ENCODE measurements at places on chromosomes 12 and 14. TPM values are rescaled to one million over a fixed set of nuclear protein-coding genes. Genes with fewer than 3 reads are reported as not detected.

- DNase-seq = no peak
Observed at GRCh38 chr14:88005978-88006851, 1.3 kb downstream of the GPR65 start.

GRCh38 chr14:27484633-27485032 lies 886.8 kb upstream of the NOVA1 start:
- no peak for DNase-seq

DNA sequence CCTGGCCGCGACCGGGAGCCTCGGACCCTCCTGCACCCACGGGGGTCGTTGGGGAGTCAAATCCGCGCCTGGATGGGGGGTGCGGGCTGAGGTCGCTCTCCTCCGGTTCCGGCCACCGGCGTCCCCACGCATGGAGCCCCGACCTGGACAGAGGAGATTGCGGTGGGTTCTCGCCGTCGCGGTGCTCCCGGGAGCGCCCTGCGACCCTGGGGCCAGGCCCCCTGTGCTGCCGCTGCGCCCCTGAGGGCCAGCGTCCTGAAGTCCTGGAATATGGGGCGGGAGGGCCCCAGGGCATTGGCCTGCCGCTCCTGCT lies 345 bp downstream of the ASPG start:
- no peak for DNase-seq

DNA sequence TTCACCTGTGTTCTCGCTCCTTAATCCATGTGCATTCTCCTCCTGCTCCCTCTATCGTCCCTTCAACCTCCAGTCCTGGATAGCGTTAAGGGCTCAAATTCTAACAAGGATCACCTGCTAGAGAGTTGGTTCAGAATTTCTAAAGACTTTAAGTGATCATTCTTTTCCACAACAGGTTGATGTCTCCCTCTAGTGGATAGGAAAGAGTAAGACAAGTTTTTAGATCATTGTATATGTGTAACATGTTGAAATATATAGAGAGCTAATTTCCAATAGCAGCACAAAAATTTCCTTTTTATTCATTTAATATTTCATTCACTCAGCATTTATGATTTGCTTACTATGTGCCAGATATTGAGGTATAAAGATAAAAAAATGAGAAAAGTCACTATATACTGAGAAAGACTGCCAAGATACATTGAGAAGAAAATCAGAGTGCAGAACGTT lies 9.3 kb upstream of the ESR2 start:
- peak; percentile 74 for DNase-seq

GRCh38 chr12:8970432-8970831 lies 18.9 kb upstream of the KLRG1 start:
- no peak for DNase-seq

GRCh38 chr14:103472939-103473338 lies 49.7 kb downstream of the CKB start:
- no peak for DNase-seq

- DNase-seq = no peak
Observed at GRCh38 chr14:25908277-25909044, 689.4 kb downstream of the NOVA1 start.

GRCh38 chr12:11949738-11950411 lies 120.9 kb upstream of the BCL2L14 start:
- DNase-seq = no peak

- DNase-seq = no peak
Observed at GRCh38 chr14:21049271-21049673, 7.1 kb downstream of the RNASE7 start.

DNA sequence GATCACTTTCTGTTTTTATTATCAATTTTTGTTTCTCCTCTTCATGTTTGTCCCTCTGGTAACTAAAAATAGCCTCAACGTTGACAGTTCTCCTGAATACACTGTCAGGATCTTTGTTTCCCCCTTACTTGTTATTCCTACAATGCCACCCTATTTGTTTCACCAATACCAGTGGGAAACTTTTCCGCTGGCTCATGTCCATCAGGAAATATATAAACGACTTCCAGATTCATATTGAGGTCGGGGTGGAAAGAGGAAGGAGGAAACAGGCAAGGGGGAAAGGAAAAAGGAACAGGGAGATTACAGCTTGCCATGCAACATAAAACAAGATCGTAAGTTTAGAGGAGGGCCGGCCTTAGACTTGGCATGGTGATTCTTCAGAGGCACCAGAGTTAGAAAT lies 61.7 kb downstream of the BTBD7 start:
- no peak for DNase-seq

DNA sequence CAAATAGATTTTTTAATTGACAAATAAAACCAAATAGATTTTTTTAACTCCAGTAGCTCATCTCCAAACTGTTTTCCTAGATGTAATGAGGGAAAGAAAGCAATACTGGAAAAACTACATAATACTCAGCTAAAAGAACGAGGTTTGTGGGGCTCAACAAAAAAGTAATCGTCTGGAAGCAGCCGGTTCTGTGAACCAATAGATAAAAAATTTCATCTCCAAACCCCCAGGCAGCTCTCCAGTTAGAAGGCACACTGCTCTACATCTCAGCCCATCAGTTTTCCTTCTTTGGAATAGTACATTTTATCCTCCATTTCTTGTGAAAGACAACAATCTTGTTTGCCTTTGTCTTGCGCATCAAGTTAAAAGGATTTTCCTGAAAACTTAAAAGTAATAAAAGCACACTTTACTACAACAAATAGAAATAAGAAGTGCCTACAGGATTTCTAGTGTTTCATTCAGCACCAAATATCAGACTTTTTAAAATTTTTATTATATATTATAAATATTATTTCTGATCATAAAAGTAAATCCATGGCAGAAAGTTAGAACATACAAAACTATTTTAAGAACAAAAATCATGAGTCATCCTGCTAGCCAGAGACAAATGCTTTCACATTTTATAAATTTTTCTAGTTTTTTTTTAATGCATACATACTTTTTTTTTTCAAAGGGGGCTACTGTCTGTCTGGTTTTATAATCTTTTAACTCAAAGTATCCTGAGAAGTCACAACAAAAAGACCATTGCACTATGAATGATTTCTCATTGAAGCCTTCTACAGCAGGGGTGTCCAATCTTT lies 67.7 kb downstream of the EPS8 start:
- DNase-seq = no peak

WNT5B gene
- total RNA-seq = 0.52 TPM

NKX2-1 gene
- total RNA-seq = 0.84 TPM

RASSF3 gene
- total RNA-seq = 67.1 TPM

B4GALNT3 gene
- 18.2 TPM for total RNA-seq

OTOGL gene
- total RNA-seq = not detected

RFX4 gene
- total RNA-seq = not detected

TEDC1 gene
- total RNA-seq = 40.4 TPM
